ENCODE measurements at places on chromosomes 11 and 22.

DNA sequence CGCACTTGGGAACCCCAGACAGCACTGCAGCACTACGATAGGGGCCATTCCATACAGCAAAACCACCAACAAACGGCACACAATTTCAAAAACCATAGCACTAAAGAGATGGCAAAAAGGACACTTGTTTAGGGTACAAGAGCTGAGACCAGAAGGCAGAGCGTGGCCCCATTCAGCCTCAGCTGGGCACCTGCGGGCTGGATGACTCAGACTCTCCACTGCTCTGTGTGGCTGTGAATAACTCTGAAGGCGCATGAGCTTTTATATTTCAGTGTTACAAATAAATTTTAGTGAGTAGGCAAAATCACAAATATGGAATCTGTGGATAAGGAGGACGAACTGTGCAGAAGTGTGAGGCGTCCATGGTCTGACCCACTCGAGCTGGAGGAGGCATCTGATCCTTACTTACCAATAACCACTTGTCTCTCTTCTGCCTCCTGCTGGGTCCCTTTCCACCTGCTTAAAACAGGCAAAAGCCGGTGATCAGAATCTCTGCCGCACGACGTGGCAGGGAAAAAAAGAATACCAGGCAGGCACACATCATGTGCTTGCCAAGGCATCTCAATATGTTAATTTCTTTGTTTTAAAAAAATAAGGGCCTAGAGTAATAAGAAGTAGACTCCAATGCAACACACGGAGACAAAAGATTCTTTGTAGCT, 325.7 kb downstream of the SHANK2 start:
- no peak for DNase-seq

DNA sequence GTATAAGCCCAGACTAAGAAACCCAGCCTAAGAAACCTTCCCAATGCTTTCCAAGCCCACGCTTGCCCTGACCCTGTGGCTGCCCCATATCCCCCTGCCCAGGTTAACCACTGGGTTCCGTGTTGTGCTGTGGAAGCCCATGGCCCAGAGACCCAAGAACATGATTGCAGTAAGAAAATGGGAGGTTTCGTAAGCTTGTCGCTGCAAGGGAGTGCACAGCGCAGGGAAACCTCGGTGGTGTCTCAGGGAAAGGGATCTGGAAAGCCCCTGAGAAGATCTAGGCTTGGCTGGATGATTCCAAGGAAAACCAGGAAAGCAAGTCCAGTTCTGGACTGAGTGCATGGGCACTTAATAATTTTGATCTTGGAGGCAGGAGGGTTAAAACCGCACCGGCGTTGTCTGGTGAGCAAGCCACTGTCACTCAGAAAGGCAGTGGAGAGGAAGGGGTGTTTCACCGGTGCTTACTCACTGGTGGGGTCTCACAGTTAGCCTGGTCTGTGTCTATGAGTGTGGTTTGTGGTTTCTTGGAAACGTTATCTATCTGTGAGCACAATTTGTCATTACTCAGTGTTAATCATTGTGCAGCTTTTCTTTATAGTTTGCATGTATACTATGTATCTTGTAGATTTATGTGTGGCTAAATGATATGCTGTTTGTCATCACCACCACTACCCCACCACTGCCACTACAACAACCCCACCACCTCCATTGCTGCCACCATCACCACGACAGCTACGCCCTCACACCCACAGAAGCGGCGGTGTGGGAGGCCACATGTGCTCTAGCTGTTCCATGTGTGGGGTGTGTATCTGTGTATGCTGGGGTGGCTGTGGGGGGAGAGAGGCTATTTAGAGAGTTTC, 53.3 kb upstream of the PRDM11 start:
- no peak for DNase-seq

DNA sequence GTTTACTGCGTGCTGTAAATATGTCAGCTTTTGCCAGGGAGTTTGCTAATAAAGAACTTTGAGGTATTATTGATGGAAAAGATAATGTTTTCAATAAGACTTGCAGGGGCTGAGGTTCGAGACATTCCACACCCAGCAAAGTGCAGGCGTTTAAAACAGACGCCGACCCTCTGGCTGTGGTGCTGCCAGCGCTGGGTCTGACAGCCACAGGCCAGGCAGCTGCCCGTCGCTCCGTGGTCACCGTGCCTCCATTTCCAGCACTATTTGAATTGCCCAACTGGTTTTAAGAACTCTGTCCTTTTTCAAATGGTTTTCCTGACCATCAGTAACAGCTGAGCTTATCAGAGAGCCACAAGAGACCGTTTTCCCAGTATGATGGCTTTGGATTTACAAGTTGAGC, 28.1 kb upstream of the ALX4 start:
- no peak for DNase-seq

- no peak for DNase-seq
These were observed 133.0 kb downstream of the RAB38 start for GRCh38 chr11:88042238-88042637.

DNA sequence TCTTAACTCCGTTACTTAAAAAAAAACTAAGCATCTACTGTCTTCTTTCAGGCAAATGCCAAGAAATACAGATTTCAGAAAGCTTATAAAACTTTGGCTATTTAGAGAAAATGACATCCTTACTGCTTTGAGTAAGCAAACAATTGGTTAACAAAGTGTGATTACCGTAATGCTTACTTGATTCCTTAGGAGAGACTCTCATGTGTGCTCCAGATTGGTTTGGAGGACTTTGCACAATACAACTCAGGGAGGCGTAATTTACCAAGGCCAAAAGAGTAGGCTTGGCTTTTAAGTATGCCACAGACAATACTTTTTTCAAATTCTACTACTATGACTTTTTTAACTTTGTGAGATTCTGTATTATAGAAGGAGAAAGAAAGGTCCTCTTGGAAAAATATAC, 76.9 kb upstream of the ALKBH3 start:
- DNase-seq: no peak

GRCh38 chr22:49368221-49368975, 459.3 kb downstream of the BRD1 start:
- DNase-seq: no peak

Data from femur (tissue), 1 donor.